ENCODE measurements at places on chromosomes 4 and X. TPM values are rescaled to one million over a fixed set of nuclear protein-coding genes. Genes with fewer than 3 reads are reported as not detected.

DNA sequence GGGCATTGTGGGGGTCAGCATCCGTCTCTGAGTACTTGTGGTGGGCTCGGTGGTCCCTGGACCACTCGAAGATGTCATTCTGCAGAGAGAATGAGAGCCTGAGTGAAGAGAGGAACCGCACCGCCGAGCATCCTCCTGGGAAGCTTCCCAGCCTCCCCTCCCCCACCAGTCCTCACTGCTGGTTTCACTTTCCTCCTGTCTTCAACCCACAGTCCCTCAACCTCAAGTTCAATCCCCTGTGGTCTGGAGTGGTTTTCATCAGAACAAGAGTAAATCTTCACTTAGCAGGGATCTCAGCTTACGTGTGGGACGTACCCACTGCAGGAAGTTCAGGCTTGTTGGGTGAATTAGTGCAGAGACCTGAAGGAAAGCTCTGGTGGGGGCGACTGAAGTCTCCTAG is 117.8 kb downstream of the SCD5 start:
- H3K27me3 ChIP-seq, result no peaks in the 10 kb centered on the region
- H3K27ac ChIP-seq, result no peak overlapping the region
- no peak overlapping the region for H3K4me3 ChIP-seq
- H3K4me1 ChIP-seq, result peaks cover 25% of the 10 kb centered on the region
- peaks cover 2% of the 10 kb centered on the region for H3K36me3 ChIP-seq

The AVPR2 gene
- total RNA-seq, result not detected

The FGF2 gene
- total RNA-seq, result 13.0 TPM

The NLGN4X gene
- 23.5 TPM for total RNA-seq
